ENCODE measurements at places on chromosomes 7 and 10.

- no peak for DNase-seq
These were observed 33.8 kb downstream of the NOLC1 start for GRCh38 chr10:102185811-102186527.

DNA sequence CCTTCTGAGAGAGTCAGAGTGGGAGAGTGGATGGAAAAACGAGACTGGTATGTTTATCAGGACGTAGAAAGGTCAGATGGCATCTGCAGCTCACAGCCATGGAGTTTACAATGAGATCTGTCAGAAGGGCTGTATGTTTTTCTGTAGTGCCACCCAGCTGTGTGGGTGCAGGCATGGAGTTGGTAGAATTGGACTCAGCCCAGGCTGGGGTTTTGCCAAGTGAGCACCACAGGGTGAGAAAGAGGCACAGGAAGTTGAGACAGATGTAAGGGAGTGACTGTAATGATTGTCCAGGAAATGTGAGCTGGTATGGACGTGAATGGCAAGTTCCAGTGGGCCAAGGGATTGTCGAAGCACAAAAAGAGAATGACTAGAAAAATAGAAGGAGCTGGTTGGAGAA, 9.1 kb upstream of the ZYX start:
- DNase-seq: peak; percentile 71

DNA sequence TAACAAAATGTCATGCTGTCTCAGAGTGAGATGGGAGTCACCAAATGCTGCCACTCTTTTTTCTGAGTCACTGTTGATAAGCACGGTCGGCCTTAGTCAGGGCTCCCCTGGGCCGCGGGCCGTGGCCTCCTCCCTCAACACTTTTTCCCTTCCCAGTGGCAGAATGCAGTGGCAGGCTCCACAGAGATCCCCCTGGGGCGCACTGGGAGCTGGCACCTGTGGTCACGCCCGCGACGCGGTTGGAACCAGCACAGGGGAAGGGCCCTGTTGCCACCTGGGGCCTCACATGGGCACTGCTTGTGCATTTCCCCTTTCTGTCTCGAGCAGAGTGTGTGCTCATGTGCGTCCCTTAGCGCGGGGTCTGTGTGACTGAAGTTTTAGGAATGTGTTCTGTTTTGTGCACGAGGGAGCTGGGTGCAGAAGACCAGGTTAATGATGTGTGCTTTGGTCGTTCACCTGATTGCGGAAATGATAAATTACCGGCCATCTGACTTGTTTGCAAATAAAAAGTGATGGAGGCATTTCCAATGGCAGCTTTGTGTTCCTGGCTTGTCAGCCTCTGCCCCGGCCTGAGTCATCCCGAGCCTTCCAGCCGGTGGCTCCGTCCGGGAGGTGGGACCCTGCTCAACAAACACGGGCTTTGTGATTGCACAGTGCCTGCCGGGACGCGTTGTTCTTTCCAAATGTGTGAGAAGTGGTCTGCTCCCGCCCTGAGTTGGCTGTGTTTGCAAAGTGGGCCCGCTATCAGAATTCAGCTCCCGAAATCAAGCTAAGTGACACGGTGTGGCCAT, 100.7 kb downstream of the NKX6-2 start:
- peak; percentile 39 for DNase-seq

DNA sequence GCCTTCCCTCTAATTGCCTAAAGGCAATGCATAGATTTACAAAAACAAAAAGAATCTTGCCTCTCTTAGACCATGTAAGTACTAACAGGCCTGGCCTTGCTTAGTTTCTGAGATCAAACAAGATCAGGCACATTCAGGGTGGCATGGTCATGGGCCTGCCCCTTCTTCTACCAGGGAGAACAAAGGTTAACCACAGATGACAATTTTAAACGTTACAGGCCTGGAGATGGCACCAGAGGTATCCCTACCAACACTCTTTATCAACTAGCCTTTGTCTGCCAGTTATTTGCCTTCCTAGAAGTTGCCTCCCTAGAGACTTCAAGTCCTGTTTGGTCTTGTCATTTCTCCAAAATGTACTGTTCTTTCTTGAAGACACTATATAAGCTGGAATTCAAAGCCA, 252.6 kb downstream of the DOCK4 start:
- peak; percentile 95 for DNase-seq

DNA sequence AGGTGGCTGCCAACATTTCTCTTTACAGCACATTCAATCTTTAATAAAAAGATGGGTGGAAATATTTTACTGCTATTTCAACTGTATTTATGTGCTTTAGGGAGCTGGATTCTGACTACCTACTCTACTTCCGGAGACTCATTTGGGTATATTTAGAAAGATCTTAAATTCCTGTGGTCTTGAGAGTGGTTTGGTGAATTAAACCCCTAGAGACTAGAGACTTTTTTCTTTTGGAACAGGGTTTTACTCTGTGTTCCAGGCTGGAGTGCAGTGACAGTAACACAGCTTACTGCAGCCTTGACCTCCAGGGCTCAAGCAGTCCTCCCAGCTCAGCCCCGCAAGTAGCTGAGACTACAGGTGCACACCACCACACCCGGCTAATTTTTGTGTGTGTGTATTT, 79.0 kb upstream of the HABP2 start:
- DNase-seq: no peak

DNA sequence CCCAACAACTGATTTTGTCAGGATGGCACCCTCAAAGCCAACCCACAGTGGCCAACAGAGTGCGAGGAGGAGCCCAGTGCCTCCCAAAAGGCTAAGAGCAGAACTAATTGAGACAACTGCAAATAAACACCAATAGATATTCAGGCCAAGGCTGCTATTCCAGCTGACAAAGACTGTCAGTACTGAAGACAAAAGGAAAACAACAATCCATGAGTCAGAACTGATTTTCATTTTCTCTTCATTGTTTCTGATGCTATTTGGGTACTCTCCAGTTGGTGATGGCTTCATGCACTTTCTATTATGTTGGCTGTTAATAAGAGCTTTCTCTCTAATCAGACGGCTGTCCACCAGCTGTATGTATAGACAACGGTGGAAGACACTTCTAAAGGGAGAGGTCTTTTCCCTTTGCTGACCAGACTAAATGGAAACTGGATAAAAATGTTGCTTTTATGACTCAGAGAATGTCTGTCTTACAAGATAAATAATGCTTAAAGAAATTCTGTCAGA, 515.9 kb downstream of the PARD3 start:
- DNase-seq: no peak

DNA sequence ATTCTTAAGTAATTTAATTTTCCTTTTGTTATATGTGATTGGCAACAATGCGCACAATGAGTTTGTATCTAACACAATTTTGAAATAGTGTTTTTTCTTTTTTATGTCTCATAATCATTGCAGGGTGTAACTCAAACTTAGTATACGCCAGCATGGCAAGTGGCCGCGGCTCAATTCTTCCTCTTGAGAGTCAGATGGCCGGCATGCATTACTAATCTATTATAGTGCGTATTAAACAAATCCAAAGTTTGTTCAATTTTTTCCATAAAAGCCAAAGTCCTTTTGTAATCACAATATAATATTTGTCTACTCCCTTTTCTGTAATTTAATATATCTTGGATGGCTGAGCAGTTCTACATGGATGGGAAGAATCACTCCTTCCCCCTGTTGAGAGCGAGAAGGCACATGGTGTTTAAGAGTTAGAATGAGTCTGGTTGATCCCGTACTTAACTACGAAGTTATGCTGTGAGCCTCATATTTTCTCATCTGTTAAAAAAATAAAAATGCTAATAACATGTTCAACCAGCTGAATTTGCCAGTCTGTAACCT, 12.7 kb downstream of the EPDR1 start:
- no peak for DNase-seq

- DNase-seq: no peak
These were observed 19.3 kb downstream of the TCAF1 start for GRCh38 chr7:143882604-143883078.

GRCh38 chr7:127907110-127908040, 123.9 kb downstream of the LRRC4 start:
- DNase-seq: no peak

DNA sequence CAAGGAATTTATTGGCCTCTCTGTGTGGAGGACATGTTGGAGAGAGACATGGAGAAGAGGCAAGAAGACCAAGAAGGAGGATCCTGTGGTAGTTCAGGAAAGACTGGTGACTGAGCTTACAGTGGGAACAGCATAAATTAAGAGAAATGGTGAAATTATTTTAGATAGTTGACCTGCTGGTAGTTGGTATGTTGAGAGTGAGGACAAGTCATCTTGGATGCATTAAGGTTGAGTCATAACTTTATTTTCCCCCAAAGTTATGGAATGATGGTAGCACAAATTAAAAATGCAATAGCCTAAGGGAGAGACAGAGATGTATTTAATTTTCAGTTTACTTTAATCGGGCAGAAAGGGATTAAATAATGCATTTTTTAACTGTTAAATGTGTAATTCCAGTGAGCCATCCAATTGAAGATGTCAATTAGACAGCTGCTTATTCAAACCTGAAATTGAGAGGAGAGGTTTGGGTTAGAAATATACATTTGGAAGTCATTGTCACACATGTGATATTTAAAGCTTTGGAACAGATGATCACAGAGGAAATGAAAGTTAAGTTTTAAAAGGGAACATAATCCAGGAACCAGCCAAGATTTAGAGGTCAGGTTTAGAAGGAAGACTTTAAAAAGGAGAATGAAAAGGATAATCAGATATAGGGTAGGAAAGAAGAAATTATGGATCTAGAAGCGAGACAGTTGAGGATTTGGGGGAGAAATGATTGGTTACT, 80.6 kb downstream of the DGKB start:
- DNase-seq: peak; percentile 46

GRCh38 chr10:81949283-81949682, 74.3 kb downstream of the NRG3 start:
- no peak for DNase-seq

- DNase-seq: no peak
These were observed 179.5 kb downstream of the ZWINT start for GRCh38 chr10:56181607-56182006.

DNA sequence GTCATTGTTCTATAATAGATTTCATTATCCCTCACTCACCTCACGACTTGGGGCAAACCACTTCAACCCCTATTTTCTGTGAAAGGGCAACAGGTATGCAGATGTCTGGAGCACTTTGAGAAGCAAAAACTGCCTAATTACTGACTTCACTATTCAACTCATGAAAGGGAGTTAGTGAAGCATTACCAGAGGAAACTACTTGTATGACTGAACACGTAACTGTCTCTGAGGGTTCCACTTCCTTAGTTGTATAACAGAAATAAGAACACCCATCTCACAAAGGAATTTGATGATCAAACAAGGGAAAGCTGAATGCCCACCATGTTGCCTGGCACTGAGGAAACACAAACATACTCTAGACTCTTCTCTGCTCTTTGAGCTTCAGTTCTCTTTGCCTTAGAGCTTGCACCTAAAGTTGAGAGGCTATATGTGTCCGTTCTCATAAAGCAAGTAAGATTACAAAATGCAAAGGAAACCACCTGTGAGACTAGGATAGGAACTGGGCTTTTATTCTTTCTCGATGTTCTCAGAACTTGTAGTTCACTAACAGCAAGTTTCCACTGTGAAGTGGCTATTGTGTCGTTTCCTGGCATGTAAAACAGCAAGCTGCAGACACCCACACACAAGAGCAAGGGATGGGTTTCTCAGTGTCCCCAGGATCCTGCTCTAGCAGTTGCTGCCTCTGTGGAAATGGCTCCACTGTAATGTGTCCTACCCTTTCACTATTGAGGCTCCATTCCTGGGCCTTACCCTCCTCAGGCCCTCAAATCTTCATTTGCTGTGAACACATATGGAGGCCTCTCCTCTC, 2.6 kb downstream of the TMEM243 start:
- no peak for DNase-seq

GRCh38 chr7:8338206-8338605, 76.2 kb upstream of the ICA1 start:
- DNase-seq: no peak

GRCh38 chr7:32507414-32507813, 12.1 kb downstream of the AVL9 start:
- no peak for DNase-seq

DNA sequence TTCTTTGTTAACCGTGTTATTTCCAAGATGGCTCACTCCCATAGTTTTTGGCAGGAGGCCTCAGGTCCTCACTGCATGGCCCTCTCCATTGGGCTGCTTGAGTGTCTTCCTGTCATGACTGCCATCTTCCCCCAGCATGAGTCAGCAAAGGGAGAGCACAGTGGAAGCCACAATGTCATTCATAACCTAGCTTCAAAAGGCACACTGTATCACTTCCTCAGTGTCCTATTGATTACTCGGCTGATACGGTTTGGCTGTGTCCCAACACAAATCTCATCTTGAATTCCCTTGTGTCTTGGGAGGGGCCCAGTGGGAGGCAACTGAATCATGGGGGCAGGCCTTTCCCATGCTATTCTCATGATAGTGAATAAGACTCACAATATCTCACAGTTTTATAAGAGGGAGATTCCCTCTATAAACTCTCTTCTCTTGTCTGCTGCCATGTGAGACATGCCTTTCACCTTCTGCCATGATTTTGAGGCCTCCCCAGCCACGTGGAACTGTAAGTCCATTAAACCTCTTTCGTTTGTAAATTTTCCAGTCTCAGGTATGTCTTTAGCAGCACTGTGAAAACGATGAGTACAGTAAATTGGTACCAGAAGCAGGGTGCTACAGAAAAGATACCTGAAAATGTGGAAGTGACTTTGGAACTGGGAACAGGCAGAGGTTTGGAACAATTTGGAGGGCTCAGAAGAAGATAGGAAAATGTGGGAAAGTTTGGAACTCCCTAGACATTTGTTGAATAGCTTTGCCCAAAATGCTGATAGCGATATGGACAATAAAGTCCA, 106.5 kb downstream of the PRLHR start:
- no peak for DNase-seq

DNA sequence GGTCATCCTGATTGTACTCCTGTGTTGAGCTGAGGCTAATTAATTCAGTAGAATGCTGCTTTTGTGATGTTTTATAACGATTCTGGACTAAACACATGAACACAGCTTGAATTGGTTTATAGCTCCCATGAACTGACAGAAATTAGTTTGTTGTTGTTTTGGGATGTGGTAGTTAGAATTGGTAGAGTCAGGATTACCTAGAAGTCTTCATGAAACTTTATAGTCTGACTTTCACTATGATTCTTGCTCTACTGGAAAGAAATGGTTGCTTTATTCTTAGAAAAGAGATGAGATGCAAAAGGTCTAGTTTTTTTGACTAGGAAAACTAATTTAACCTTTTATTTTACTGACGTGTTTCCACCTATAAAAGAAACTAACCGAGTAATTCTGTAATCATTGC, 23.4 kb upstream of the TRUB1 start:
- DNase-seq: no peak

GRCh38 chr7:128076796-128077271, 45.6 kb upstream of the LRRC4 start:
- DNase-seq: no peak

GRCh38 chr10:69645296-69646184, 15.5 kb downstream of the FAM241B start:
- no peak for DNase-seq

- DNase-seq: peak; percentile 53
These were observed 16.0 kb downstream of the DENND2A start for GRCh38 chr7:140624392-140625191.

DNA sequence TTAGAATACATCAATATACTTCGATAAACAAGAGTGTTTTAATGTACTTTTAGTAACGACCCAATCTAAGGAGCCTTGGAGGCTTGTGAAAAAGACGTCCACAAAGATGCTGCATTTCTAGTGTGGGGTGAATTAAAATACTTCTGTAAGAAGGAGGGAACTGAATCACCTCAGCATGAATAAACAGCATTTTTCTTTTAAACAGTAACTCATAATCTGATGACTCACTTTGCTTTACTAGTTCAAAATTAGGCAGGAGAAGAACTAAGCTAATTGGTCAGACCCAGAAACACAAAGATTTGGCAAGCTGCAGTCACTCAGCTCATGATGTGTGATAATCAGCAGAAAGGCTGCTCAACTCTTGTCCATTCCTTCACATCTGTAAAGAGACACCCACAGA, 24.2 kb downstream of the NCOA4 start:
- DNase-seq: peak; percentile 32
